ENCODE measurements at places on chromosomes 1 and 21. TPM values are rescaled to one million over a fixed set of nuclear protein-coding genes. Genes with fewer than 3 reads are reported as not detected.

DNA sequence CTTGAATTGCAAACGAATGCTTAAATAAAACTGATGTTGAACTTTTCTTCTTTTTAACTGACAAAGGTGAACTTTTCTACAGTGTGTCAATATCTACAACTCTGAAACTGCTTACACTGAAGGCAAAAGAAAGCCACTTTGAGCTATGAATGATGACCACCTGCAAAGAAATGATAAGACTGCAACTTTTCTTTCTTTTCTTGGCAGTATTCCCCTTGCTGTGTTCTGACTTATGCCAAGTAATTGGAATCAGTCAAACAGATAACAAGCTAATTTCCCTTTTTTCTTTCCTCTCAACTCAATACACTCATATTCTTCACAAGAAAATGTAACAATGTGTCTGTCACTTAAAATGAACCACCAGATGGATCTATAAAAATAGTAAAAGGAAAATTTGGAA is 588.1 kb upstream of the BRINP3 start:
- no peak for DNase-seq

DNA sequence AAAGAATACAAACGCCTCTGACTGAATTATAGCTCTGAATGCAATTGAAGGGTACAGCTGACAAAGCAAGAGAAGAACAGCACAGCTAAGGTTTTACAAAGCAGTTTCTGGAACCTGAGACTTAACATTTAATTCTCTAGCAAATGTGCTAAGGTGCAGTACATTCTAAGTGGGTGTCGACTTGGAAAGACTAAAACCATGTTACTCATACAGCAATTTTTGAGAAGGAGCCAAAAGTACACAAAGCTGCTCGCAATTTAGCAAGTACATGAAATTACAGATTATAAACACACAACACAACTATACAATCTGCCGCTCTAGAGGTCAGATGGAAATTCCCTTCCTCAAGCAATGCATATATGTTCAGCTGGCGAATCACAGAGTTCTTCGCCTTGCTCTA is 121.9 kb downstream of the TIAM1 start:
- DNase-seq: no peak

- DNase-seq: no peak
These were observed 144.3 kb downstream of the DMRTA2 start for GRCh38 chr1:50278961-50279360.

GRCh38 chr1:111151838-111152237 is 11.8 kb downstream of the CEPT1 start:
- DNase-seq: no peak

- no peak for DNase-seq
These were observed 39.4 kb upstream of the HIVEP3 start for GRCh38 chr1:41958015-41958673.

GRCh38 chr21:46486481-46487126 is 27.9 kb downstream of the DIP2A start:
- no peak for DNase-seq

DNA sequence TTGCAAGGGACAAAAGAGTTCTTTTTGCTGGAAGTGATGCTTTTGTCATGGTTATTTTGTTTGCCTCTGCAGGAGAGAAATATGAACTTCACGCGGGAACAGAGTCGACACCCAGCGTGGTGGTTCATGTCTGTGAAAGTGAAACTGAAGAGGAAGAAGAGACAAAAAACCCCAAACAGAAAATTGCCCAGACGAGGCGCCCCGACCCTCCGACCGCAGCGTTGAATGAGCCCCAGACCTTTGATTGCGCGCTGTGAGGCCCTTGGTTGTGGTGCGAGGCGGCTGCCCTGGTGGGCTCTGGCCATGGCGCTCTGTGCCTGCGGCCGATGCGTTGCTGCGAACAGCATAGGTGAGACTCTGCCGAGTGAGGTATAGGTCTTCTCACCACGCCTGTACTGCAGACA is 20.9 kb upstream of the NCMAP start:
- no peak for DNase-seq

- no peak for DNase-seq
These were observed 47.4 kb upstream of the C21orf91 start for GRCh38 chr21:17866590-17866989.

- DNase-seq: peak; percentile 64
These were observed 41.0 kb downstream of the CRYAA start for GRCh38 chr21:43209575-43210453.

DNA sequence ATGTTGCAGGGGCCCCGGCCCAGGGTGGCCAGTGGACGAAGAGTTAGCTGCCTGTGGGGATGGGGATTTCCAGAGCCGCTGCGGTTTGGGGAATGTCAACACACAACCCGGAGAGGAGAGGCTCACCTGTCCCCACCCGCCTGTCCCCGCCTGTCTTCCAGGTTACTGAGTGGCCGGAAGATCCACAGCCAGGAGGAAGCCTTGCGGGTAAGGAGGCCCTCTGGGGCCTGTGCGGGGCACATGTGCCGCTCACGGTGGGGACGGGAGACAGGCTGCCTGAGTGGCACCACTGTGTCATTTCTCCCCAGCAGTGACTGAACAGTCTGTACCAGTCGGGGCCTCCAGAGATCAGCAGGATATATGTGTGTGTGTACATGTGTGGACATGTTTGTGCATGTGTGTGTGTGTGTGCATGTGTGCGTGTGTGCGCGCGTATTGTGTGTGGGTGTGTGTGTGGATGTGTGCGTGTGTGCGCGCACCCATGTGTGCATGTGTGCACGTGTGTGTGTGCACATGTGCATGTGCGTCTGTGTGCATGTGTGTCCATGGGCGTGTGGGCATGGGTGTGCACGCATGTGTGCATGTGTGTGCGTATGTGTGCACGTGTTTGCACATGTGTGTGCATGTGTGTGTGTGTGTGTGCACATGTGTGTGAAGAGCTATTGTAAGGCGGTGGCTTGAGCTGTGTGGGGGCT is 25.6 kb downstream of the CSTB start:
- DNase-seq: no peak

- DNase-seq: no peak
These were observed 27.7 kb upstream of the ELAVL4 start for GRCh38 chr1:50080904-50081586.

- DNase-seq: peak; percentile 81
These were observed at the start of gene TGFB2 for GRCh38 chr1:218344814-218345672. TSS of gene TGFB2 (plus strand) at chr1:218345336. CDS start at chr1:218346702, 1,366 bp downstream.

DNA sequence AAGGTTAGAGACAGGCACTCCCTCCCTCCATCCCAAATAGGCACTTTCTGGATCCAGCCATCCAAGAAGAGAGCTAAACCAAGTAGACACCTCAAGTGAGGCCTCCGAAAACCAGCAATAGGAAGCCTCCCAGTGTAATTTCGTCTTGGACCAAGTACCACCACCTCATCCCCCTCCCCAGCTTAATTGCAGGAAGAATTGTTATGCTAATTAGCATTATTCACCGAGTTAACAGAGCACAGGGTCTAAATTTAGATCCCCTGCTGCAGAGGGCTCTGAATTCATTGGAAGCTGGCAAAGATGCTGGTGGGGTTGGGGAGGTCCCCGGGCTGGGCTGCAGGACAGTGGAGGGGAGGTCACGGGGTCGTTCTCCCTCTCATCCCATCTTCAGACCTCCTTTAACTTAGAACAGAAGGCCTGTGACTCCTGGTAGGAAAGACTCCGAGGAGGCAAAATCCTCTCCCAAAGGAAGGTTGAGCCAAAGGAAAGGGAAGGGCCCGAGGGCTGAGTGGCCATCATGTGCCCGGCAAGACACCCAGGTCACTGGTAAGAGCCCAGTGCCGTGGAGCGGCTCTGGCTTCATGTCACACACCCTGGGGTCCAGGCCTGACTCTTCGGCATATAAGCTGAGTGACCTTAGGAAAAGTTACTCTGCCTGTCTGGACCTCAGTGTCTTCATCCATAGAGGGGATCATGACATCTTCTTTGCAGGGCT is 209.2 kb upstream of the GRIK3 start:
- no peak for DNase-seq

- DNase-seq: no peak
These were observed 74.2 kb upstream of the PGD start for GRCh38 chr1:10324627-10325026.

- no peak for DNase-seq
These were observed 39.6 kb downstream of the ELAVL4 start for GRCh38 chr1:50148142-50148923.

GRCh38 chr1:201791779-201792173 is 37.2 kb upstream of the IPO9 start:
- no peak for DNase-seq

DNA sequence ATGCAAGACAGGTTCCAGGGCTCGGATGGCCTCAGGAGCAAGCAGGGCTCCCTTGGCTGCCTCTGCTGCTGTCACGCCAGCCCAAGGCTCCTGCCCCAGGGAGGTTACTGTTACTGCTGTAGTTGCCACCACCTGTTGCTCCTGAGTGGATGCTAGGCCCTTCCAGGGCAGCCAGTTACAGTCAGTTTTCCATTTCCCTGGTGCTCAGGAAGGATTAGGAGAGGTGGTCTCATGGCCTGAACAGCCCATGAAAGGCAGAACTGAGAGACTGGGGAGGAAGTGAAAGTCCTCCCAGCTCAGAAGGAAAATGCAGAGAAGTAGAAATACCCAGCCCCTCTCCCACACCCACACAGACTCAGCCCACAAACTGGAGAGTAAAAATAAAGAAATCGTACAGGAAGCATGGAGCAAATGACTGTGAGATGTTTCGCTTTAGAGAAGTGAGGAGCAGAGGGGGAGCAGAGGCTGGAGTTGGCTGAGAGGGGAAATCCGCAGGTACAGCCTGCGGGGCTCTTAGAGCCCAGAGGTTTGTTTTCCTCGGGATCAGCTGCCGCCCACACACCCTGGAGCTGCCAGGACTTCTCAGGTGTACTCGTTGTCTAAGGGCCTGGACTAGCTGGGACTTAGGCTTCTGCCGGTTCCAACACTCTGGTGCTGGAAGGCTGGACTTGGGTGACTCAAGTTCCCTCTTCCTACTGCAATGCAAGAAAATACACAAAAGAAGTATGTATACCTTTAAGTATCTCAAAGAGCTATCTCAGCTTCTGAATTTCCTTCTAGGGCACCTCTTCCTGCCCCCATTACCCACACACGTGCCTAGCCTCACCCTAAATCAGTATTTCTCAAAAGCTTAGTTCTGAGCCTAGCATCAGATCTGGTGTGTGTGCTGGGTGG is 2.3 kb downstream of the IL6R start:
- no peak for DNase-seq

DNA sequence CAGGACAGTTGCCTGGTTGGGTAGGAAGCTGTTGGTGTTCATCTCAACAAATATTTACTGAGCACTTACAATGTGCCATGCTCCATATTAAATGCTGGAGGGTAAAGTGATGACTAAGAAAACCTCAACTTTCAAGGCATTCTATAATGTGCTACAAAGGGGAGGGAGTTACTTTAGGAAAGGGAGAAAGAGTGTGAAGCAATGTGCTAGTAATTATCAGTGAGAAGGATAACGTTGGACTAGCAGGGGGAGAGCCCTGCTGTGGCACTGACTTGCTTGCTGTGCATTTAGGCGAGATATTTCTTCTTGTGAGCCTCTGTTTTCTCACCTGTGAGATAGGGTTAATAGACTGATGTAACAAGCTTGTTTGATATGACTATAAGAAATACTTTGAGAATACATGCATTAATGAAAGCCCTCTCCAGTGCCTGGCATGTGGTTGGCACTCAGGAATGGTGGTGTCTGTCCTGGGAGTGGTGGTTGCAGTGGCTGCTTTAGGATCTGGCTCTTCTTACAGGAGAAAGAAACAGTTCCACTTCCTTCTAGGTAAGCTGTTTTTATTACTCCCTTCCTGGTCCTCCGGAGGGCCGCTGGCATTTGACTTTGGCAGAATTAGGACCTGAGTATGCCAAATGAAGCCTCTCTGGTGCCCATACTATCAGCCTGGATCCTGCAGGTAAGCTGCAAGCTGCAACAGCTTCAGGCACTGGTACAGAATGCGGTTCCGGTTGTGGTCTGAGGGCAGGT is 111.1 kb upstream of the COA6 start:
- DNase-seq: no peak

GRCh38 chr21:32035617-32036016 is 162.8 kb downstream of the HUNK start:
- no peak for DNase-seq

GRCh38 chr1:200699871-200700270 is 30.2 kb upstream of the DDX59 start:
- no peak for DNase-seq

DNA sequence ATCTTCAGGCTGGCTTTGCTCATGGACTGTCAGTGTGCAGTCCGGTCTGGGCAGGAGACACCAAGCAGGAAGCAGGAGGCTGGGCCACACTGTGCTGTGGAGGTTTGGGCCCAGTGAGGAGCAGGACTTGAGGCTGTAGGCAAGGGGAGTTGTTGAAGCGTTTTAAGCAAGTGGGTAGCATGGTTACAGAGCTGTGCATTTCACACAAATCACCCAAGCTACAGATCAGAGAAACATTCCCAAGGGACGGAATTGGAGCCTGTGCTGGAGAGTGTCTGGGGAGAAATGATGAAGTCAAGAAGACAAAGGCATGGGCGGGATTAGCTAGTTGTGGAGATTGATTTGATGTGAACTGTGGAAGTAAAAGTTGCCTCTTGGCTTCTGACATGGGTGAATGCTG is 60.9 kb downstream of the KIF21B start:
- no peak for DNase-seq

DNA sequence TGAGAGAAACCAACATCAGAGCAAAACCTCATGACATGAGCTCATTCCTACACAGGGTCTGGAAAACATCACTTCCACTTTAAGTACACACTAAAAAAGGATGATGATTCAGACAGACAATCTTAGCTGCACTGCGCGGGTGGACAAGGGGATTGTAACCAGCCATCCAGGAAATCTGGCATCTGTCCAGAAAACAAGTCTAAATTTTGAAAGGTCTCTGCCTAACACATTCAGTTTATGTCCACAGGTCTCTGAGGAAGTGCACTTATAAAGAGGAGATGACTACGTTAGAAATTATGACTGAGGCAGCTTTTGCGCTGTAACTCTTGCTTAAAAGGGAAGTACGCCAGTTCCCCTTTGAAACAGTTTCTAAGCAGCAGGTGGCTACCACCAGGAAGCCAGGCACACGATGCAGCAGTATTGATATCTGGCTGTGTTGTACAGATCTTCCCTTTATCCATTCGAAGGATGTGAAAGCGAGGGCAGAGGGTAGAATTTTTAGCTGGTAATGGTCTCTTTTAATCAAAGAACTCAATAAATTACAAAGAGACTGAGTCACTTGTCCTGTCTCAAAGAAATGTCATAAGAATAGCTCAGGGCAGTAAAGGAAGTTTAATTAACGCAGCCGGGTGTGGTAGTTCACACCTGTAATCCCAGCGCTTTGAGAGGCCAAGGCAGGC is 128.0 kb downstream of the SETD4 start:
- DNase-seq: peak; percentile 47

GRCh38 chr1:113040041-113040440 is 33.0 kb upstream of the LRIG2 start:
- DNase-seq: no peak

DNA sequence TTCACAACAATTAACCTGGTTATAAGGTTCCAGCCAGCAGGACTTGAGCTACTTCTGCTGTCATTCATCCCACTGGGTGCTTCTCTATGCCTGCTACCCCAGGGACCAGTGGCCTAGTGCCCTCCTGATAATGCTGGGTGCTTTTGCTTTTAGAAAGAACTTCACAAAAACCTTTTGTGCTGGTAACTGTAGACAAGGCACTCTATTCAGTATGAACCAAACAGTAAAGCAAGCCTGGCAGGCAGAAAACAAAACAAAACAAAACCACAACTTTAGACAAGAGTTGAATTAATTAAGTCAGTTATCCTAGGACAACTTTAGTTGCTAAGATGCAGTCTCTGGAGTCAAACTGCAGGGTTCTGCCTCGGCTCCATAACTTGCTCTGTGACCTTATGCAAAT is 61.9 kb upstream of the ADGRL2 start:
- no peak for DNase-seq

Gene C1orf53
- total RNA-seq: 8.6 TPM

Gene NR1I3
- total RNA-seq: not detected

Gene CHIA
- not detected for total RNA-seq

Gene RABGGTB
- total RNA-seq: 93.1 TPM

Gene CDA
- total RNA-seq: not detected

Gene KCNN3
- 0.41 TPM for total RNA-seq

Gene PLPPR5
- total RNA-seq: 0.04 TPM

Gene ETS2
- total RNA-seq: 36.1 TPM
